ENCODE measurements at places on chromosomes 6 and 20.

DNA sequence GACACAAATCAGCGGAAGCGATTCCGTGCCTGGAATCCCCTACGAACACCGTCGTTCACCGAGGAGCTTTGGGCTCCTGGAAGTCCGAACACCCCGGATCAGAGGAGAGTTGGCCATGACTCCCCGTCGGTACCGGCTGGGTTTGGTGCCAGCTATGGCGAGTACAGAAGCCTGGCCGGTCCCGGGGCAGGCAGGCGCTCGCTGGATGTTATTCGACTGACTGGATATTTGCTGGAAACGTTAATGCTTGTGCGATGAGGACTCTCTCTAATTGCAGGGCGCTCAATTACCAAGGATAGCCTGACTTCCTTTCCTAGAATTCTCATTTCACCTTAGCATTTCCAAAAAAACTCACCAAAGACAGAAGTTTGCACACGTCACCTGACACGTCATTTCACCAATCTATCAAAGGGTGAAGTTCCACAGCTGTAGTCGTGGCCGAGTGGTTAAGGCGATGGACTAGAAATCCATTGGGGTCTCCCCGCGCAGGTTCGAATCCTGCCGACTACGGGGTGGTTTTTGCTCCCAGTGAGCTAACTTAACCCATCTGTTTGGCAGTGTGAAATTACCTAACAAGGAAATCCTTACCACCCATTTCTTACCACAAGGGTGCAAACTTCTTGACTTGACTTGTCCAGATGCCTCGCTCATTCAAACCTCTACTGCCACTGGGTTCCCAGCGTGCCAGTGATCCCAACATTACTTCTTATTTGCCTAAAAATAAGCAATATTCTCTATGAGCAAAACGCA, 22.7 kb upstream of the ZNF184 start:
- no peak for DNase-seq

DNA sequence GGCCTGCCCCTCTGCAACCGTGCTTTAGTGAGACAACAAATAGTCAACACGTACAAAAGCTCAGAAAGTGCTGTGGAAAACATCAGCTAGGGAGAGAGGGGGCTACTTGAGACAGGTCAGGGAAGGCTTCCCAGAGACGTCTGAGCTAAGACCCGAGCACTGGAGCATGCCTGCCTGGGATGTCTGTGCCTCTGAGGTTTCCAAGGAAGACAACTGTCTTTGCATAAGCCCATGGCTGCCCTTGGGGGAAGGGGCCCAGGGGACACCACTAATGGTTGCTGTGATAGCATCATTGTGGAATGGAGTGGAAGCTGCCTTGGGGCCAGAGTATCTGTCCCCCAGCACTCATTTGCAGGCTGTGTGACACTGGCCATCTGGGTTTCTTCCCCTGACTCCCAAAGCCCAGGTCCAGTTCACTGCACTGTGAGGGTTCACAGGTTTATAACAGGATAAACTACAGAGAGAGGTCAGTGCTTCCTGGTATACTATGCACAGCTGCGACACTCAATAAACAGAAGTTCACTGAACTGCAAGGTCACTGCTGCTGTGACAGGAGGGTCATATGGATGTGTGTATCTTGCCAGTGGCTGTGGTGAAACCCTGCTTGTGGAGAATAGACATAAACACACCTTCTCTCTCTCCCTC, 1.5 kb upstream of the ARFGEF2 start:
- DNase-seq, result no peak

- no peak for DNase-seq
These were observed 64.8 kb upstream of the KIF25 start for GRCh38 chr6:167932468-167933276.

GRCh38 chr20:1187605-1188171, 2.9 kb upstream of the TMEM74B start:
- DNase-seq, result no peak

DNA sequence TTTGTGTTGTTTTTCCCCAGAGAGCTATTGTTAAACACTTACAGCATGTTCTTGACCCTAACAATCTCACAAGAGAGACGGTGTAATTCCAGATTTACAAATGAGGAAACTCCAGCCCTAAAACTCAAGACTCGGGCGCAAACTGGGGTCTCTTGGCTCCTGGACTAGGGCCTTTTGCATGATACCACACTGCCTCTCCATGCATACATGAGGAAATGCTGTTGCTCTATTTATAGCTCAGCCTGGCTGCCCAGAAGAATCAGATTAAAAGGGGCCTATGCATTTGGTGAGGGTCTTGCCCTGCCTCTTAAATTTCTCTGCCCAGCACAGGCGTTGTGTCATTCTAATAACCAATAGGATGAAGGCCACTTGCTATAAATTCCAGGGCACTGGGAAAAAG, 30.5 kb upstream of the SNRPB2 start:
- no peak for DNase-seq

DNA sequence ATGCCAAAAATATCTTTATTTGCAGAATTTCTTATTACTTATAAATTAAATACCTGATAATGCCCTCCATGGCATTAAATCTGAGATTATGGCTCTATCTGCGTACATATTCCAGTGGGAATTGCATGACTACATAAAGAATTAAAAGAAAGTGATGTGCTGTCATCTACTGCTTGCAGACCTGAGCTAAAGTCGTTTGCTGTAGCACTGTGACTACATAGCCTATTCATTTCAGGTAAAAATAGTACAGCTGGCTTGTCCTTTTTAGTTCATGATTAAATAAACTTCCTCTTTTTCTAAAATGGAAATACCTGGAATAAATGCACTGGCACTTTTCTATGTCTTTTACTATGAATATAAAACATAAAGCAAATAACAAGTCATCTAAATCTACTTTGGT, 78.1 kb downstream of the CGA start:
- DNase-seq, result no peak

GRCh38 chr20:34070859-34071258, 41.2 kb downstream of the EIF2S2 start:
- no peak for DNase-seq

- no peak for DNase-seq
These were observed 10.9 kb upstream of the OSER1 start for GRCh38 chr20:44221368-44221954.

DNA sequence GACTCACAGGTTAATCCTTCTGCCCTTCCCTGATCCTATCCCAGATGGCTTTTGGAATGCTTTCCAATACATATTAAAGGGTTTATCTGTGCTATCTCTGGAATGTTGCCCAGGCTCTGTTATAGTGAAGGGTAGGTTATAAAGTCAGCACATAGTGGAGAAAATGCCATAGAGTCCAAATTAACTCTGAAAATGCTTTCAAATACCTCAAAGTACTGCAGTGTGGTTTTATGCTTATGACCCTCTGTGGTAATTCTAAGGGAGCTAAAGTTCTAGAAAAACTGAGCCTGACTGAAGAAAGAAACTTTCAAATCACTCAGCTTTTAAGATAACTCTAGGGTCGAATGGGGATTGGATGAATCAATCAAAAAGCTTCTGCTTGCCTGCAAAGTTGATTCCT, 159.8 kb downstream of the PLCB1 start:
- DNase-seq, result no peak

GRCh38 chr6:33923857-33924514, 120.2 kb upstream of the MLN start:
- DNase-seq, result no peak

DNA sequence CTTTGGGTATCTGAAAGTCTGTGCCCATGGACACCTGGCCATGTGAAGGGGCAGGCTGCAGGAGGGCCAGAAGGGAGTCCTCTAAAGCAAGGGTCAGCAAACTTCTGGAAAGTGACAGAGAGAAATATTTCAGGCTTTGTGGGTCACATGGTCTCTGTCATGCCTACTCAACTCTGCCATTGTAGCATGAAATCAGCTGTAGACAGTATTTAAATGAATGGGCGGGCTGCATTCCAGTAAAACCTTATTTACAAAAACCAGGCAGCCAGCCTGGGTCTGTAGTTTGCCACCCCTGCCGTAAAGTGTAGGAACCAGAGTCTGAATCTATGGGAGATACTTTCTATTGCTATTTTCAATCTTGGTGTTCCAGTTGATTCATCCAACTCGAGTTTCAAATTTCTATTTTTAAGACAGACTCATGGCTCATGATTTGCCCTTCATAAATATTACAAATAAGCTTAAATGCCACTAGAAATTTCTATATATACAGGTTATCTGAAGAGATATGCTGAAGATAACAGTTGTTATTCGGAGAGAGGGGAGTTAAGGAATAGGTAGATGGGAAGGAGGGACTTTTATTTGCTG, 19.0 kb upstream of the ADGRF4 start:
- DNase-seq, result no peak

DNA sequence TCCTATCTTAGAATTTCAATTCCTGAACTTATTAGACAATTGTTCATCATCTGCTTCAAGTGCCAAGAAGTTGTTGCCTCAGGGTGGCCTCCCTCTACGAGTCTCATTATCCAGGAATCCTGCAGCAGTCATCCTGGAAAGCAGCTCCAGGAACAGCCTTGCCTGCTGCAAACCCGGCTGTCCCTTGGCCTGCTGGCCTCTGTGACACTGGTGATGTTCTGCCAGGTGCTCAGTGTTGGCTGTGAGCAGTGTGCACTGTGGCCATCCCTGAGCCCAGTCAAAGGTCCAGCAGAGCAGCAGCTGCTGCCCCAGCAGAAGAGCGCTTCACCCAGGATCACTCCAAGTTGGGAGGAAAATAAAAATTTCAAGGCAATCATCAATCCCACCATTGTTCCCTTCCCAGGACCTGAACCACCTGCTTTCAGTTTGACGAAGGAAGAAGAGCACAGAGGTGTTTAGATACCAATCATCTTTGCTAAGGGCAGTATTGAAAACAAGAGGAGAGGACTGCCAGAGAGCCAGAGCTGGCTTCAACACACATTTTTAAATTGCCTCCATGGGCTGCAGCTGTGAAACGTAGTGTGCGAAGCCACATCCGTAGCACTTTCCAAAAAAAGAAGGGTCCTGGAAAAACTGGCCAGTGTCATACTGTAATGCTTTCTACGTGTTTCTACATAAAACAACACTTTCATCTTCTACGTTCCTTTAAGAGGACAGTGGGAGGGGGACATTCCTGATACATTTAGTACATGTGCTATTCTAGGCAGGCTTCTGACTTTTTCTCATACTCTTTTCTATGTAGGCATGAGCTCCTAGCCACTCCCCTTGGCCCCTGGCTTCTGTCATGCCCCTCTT, 7.2 kb upstream of the FAM50B start:
- no peak for DNase-seq

DNA sequence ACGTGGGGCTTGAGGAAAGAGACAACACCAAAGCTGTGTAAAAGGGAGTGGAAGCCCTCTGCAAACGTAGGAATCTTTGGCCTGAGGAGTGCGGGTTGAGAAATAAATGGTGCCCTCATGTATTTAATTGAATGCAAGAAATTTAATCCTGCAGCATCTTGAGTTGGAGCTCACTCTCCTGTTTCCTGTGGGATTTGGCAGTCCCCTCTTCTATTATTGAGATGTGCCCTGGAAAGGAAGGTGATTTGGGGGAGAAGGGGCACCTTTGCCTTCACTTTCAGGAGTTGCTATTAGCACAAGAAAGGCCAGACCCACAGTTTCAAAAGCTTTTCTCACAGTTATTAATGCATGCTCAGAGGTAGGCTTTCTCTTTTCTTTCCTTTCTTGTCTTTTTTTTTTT, 201.4 kb upstream of the HDDC2 start:
- DNase-seq, result no peak

DNA sequence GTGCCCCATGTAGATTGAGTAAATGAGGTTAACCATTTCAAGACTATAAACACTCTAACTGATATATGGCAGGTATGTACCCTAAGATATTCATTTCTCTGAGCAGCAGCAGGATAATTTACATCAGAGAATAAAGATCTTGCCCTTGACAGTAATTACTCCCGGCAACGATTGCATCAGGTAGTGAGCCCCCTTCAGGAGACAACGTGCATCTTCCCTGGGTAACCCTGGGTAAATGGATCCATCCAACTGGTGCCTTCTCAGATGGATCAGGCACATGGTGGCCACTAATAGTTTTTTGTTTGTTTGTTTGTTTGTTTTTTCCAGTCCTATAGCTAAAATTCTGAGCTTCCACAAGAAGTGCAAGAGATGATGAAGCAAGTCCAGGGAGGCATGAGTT, 469.4 kb upstream of the SLC35B3 start:
- DNase-seq, result no peak
